ENCODE measurements at places on chromosomes 2 and 18.

DNA sequence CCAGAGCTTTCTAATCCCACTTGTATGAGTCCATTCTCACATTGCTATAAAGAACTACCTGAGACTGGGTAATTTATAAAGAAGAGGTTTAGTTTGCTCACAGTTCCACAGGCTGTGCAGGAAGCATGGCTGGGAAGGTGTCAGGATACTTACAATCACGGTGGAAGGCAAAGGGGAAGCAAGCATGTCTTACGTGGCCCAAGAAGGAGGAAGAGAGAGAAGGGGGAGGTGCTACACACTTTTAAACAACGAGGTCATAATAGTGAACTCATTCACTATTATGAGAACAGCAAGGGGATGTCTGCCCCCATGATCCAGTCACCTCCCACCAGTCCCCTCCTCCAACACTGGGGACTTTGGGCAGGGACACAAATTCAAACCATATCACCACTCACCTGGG is 67.8 kb downstream of the TTC32 start:
- no peak for DNase-seq

DNA sequence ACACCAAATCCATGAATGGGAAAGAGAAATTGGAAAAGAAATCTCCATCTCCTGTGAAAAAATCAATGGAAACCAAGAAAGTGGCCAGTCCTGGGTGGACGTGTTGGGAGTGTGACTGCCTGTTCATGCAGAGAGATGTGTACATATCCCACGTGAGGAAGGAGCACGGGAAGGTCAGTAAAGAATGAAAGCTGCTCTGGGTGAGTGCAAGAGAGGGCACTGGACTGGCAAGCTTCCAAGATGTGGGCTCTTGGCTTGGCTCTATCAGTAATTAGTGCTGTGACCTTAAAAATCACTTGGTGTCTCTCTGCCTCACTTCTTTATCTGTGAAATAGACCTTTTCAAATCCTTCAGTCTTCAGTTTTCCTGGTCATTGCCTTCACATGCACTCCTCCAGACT is 89.0 kb downstream of the ZNF532 start:
- no peak for DNase-seq

DNA sequence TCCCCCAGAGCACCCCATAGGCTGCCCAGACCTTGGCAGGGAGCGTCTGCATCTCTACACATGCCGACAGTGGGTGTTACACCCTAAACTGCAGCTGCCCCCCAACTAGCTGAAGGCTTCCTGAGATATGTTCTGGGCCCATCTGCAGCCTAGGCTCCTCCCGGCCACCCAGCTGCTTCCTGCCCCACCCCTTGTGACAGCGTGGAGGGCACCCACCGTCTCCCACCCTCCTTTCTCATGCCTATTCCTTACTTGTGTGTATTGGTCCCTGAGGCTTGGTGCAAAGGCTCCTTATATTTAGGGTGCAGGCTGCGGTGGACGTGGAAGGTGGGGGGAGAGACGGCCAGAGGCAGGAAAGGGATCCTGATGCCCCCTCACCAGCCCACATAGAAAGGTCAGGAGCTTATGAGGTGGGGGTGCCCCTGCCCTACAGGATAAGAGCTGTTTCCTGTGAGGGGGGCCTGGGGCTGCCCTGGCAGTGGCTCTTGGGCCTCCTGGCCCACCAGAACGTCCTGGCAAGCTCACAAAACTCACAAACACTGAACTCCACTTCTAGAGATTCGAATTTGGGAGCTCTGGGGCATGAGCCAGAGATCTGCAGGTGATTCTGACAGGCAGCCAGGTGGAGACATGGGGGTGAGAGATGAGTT is 7.3 kb upstream of the PROM2 start:
- no peak for DNase-seq

DNA sequence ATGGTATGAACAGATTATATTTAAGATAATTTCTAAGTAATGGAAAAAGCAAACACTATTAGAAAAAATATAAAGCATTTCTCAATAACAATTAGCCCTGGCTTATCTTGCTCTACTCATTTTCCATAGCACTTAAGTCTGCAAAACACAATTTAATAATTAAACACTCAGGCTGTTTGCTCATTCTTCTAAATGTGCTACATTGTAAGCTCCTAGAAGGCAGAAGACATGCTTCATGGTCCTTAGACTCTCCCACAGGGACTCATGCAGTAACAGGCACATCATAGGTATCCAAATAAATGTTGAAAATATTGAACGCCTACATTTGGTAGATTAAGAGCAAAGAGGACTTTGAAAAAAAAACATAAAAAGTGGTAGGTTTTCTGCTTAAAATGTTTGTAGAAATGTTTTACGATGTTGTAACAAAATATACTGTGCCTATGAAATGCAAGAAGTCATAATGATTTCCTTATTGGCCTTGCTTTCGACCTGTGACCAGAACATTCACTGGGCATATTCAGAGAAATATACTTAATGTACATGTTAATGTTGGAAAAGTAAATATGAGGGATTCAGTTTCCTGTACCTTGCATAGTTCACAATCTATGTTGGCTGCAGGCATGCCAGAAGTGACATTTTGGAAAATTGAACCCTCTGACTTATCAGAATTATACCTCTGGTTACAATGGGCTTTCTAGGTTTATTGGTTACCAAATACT is 27.2 kb downstream of the G6PC2 start:
- no peak for DNase-seq

- DNase-seq, result no peak
Measured at GRCh38 chr2:196324211-196324610, 152.8 kb upstream of the STK17B start.

- no peak for DNase-seq
Measured at GRCh38 chr2:9721344-9721743, 90.5 kb upstream of the YWHAQ start.

- no peak for DNase-seq
Measured at GRCh38 chr18:48775372-48776155, 175.2 kb downstream of the SMAD7 start.

- no peak for DNase-seq
Measured at GRCh38 chr18:46642561-46642960, 14.5 kb downstream of the LOXHD1 start.

DNA sequence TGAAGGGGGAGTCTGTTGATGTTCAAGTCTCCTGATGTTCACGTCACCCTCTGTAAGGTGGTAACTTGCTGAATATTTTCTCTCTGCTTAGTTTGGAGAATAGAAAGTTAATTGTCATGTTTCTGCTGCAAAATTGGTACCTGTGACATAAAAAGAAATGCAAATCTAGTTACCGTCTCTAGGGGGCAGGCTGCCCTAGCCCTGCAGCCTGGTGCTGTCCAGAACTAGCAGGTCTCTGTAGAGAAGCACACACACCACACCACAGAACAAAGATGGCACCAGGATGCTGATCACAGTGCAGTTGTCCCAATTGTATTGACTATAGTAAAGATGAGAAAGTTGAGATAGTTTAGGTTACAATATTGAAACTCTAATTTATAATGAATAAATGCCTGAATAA is 47.0 kb downstream of the SLC9A4 start:
- DNase-seq, result no peak

GRCh38 chr18:63286926-63287325 is 32.6 kb downstream of the BCL2 start:
- DNase-seq, result no peak

GRCh38 chr2:204966245-204966644 is 421.0 kb downstream of the PARD3B start:
- no peak for DNase-seq

GRCh38 chr2:3285901-3286645 is 91.5 kb downstream of the EIPR1 start:
- DNase-seq, result no peak

- peak; percentile 79 for DNase-seq
Measured at GRCh38 chr2:136118819-136119716, 1.1 kb upstream of the CXCR4 start.

DNA sequence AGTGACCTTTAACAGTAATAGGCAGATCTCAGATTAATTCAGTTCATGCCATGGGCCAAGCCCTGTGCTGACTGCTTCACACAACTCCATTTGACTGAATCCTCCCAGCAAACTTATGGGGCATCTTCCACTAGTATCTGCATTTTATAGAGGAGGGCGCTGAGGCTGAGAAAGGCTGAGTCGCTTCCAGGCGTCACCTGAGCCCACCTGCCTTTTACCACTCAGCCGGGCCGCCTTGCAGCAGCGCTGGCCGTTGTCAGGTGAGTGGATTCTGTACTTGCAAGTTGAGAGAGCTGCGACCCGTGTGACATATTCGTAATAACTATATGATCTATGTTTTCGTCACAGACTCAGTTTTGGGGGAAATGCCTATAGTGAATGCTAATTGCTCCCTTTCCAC is 59.3 kb upstream of the B3GNT7 start:
- DNase-seq, result no peak

DNA sequence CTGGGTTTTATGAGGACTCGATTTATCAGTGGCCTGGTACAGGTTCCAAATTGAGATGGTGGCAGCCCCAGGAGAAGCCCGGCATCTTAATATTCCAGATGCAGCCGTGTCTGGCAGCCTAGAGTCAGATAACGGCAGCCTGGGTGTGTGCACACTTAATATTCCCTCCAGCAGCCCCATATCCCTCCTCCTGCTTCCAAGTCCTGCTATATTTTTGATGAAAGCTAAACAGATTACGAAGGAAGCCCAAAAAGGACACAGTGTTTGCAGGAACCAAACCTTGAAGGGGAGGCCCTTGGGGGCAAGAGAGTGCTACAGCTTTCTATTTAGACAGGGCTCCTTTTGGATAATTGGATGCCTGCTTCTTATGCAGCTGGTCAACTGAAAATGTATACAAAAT is 25.1 kb upstream of the ALK start:
- no peak for DNase-seq

DNA sequence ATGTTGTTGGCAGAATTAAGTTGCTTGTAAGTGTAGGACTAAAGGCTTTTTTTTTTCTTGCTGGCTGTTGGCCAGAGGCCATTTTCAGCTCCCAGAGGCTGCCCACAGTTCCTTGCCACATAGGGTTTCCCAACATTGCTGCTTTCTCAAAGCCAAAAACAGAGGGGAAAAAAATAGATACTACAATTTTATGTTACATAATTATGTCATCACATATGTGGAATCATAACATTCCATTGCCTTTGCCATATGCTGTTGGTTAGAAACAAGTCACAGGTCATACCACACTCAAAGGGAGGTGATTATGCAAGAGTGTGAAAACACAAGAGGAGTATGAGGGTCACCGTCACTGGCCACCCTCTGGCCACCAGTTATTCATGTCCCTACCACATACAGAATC is 154.5 kb downstream of the RTN4 start:
- no peak for DNase-seq

- no peak for DNase-seq
Measured at GRCh38 chr2:196925768-196926561, 542 bp downstream of the PGAP1 start.

DNA sequence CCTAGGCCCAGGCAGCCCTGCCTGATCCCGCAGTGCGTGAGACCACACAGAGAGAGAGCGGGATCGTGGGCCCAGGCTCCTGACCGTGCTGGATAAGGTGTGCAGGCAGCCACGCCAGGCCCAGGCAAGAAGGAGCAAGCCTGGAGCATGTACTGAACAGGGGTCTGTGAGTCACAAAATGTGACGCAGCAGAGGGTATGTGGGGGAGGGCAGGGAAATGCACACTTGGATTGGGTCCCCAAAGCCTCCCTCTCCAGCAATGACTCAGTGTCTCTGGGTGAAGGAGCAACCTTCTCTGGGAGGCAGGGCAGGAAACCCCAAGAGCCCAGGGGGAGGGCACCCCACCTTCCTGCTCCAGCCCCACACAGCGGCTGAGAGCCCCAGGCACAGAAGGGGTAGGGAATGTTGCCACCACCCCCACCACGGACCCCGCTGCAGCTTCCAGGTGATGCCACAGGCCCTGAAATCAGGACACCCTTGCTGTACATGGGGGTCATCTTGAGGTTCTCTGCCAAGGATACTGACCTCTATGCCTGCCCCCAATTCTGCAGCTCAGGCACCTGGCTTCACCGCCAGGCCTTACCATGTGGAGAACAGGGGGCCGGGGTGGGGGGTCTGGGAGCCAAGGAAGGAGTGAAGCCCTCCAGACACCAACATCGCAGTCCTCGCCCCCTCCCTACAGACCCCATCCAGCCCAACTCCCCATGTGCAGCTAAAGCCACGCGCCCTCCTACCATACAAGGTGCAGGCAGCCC is 1.3 kb upstream of the GPC1 start:
- no peak for DNase-seq

- DNase-seq, result no peak
Measured at GRCh38 chr2:173658946-173659371, 304.3 kb downstream of the CDCA7 start.

DNA sequence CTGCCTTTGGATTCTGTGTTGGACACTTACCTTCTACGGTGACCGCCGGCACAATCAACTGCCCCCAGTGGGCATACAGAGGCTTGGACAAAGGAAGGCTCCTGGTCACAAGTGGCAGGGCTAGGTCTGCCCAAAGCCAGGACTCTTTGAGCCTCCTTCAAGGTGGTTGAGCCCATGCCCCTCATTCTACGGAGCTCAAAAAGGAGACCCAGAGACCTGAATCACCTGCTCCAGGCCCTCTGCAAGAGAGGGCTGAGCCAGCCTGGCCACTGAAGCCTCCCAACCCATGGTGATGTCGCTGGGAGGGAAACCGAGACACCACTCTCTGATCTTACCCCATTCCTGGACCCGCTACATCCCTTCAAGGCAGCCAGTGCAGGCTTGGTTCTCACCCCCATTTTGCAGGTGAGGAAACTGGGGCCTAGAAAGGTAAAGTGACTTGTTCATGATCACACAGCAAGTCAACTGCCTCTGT is 87.9 kb downstream of the INHBB start:
- DNase-seq, result no peak

- peak; percentile 40 for DNase-seq
Measured at GRCh38 chr2:240595381-240596079, 9.0 kb downstream of the CAPN10 start.

DNA sequence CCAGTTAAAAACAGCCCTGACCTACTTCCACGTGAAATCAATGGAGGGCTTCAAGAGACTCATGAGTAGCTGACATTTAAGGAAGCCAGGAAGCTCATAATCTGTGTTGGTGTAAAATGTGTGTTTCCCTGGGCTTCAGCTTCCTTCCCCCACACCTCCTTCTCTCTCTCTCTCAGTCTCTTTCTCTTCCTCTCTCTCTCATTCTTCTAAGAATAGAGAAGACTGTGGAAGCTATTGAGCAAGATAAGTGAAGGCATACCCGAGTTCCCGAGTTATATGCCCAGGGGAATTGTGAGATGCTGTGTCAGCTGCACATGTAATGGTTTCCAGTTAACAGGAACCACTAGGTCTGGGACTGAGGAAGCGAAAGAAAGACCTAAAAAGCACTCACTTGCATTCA is 199.4 kb downstream of the NYAP2 start:
- DNase-seq, result no peak

DNA sequence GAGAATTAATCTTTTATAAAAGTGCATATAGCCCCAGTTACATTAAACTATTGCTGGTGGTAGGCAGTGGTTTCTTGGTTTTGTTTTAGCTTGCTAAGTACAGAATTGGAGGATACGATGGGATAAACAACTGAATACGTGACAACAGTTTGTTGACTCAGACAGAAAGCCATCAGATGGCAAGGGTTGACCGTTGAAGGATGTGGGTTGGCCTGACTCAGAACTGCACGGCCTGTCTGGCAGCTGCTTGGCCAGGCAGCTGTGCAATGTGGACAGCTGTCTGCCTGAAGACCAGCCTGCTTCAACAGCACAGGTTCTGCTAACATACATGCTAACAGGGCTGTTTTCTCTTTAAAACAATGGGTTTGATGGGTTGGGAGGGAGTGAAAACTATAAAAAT is 46.6 kb downstream of the PRKRA start:
- no peak for DNase-seq
